ENCODE measurements at places on chromosomes 1 and 21.

DNA sequence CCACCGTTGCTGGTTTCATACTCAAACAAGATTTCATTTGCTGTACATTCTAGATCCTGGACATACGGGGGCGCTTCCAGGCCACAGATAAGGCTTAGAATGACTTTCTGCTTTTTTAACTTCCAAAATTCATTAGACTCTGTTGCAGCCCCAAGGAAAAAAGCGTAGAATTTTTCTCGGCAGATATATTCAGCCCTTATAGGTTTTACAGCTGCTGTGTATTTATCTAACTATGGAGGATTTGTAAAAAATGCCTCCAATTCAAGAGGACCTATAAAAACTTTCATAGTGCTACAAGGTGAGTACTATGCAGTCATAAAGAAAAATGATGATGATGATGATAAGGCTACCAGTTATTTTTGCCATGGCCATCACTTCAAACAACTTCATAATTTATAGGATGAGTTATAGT lies 51.6 kb downstream of the SLC30A10 start:
- H3K36me3 ChIP-seq = no peaks in the 10 kb centered on the region
- no peaks in the 10 kb centered on the region for H3K4me1 ChIP-seq
- H3K27ac ChIP-seq = no peak overlapping the region
- H3K27me3 ChIP-seq = no peaks in the 10 kb centered on the region
- DNase-seq = peak; percentile 67

DNA sequence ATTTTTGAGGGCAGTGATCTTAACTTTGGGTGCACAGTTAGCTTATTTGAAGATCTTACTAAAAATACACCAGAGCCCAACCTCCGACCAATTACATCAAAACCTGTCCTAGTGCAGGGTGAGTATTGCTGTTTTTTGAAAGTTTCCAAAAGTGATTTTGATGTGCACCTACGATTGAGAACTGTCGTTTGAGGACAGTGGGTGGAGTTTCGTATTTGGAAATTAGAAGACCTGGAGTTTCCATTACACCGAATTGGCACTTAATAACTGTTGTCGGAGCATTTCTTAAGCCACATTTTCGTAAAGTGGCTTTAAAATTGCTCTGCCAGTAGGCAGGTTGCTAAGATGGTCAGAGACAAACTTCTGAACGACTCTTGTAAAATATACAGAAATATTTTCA lies 1.1 kb downstream of the SOD1 start:
- H3K27ac ChIP-seq = peak overlapping the region; percentile 71
- no peaks in the 10 kb centered on the region for H3K27me3 ChIP-seq
- no peak for DNase-seq
- H3K4me3 ChIP-seq = peak overlapping the region; percentile 97
- peaks cover 25% of the 10 kb centered on the region for H3K36me3 ChIP-seq
- H3K4me1 ChIP-seq = peaks cover 55% of the 10 kb centered on the region

DNA sequence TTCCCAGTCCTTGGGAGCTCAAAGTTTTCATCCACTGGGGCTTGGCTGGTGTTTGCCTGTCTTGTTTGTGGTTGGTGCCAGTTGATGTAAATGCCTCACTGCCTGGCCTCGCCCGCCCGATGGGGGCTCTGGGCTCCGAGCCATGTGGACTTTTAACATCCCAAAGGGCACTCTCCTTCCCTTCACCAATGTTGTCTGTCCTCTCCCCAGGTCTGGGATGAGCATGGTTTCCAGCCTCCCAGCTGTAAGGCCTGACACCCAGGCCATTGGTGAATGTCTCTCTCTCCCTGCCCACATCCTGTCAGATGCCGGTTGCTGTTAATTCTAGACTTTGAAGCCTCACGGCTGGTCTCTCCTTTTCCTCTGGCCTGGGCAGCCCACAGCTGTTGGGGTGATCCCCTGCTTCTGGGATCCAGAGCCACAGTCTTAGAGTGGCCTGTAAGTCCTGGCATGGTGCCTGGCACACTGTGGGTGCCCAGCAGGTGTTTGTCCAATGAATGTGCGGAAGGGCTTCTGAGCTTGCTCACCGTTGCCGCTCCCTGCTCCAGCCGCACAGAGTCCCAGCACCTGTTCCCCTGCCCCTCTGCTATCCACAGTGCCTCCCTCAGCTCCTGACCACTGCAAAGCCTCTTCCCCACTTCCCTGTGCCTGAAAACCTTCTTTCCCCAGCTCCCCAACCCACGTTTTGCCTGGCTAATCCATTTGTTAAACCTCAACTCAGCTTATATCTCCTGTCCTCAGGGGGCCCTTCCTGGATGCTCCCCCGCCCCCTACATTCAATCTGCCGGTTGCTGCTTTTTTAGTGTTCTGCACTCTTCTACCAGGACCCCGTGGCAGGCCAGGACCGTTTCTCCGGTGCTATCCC lies 3.3 kb upstream of the C1orf174 start:
- peaks cover under 1% of the 10 kb centered on the region for H3K36me3 ChIP-seq
- H3K4me3 ChIP-seq = no peak overlapping the region
- H3K27ac ChIP-seq = peak overlapping the region; percentile 93
- peaks cover 84% of the 10 kb centered on the region for H3K4me1 ChIP-seq
- H3K27me3 ChIP-seq = no peaks in the 10 kb centered on the region

DNA sequence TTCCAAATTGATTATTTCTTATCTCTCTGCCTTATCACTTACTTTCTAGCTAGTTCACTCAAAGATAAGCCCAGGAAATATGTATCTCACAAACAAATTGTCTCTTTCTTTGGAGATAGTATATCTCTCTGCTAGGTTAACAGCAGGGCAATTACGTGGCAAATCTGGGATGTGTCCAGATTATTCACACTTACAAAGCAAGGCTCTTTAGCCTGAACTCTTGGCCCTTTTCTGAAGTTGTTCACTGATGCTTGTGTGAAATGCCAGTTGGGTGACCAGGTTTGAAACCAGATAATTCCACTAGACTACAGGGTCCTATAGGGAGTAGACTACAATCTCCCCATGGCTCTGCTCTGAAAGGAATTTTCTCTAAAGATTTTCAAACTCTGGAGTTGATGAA lies 30.8 kb upstream of the FAM78B start:
- no peaks in the 10 kb centered on the region for H3K27me3 ChIP-seq
- no peaks in the 10 kb centered on the region for H3K4me1 ChIP-seq
- no peak overlapping the region for H3K4me3 ChIP-seq
- no peaks in the 10 kb centered on the region for H3K36me3 ChIP-seq
- no peak overlapping the region for H3K27ac ChIP-seq
- DNase-seq = no peak

- no peaks in the 10 kb centered on the region for H3K4me1 ChIP-seq
- no peak for DNase-seq
- no peaks in the 10 kb centered on the region for H3K27me3 ChIP-seq
- no peak overlapping the region for H3K4me3 ChIP-seq
- H3K36me3 ChIP-seq = no peaks in the 10 kb centered on the region
Measured at GRCh38 chr1:64624808-64625207, 120.1 kb upstream of the RAVER2 start.

DNA sequence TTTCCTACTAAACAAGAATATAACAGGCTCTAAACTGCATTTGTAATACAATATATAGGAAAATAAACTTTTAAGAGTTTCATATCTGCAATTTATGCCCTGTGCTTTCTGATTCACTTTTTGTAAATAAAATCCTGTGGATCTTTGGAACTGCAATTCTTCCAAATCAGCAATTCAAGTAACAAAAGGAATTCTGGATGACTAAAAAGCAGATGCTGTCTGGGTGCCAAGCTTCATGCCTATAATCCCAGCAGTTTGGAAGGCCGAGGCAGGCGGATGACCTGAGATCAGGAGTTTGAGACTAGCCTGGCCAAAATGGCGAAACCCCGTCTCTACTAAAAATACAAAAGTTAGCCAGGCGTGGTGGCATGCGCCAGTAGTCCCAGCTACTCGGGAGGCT lies 6.3 kb downstream of the NME7 start:
- DNase-seq = no peak
- no peak overlapping the region for H3K4me3 ChIP-seq
- H3K36me3 ChIP-seq = no peaks in the 10 kb centered on the region
- H3K4me1 ChIP-seq = no peaks in the 10 kb centered on the region

DNA sequence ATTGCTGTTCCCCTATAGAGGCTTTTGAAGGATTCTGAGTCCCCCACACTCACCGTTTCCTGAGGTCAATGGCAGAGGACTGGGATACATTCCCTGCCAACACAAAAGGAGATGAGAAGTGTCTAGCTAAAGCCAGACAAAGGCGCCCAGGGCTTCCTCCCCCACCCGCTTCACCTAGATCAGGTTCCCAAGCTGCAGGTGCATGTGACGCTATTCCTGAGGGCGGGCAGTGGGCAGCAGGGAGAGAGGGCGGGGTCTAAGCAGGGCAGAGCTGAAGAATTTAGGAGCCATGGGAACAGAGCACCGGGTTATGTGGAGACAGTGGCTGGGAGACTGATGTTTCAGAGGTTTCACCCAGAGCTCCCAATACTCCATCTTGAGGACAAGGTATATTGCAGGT lies 6.0 kb upstream of the ARHGEF2 start:
- no peaks in the 10 kb centered on the region for H3K36me3 ChIP-seq
- 0 out of 2 replicates have a peak overlapping the region, but pooled peaks have one; percentile 33 for H3K4me3 ChIP-seq
- H3K27ac ChIP-seq = peak overlapping the region; percentile 96
- H3K4me1 ChIP-seq = peaks cover 60% of the 10 kb centered on the region

DNA sequence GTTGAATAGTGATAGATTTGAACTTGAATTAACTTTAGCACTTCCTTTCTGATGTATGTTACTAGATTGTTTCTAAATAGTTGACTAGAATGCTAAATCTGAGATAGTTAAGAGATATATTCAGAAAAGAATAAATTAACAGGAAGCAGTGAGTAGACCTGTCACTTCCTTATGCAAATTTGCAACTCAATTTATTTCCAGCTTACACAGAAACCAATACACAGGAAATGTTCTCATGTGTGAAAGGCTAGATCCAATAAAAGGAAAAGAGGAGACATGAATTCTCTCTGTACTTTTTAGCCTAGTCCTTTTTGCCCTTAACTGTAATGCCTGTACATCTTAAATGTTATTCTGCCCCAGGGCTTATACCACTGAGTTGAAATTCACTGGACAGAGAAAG lies 522.3 kb downstream of the COL11A1 start:
- H3K27me3 ChIP-seq = no peaks in the 10 kb centered on the region
- DNase-seq = no peak
- no peaks in the 10 kb centered on the region for H3K4me1 ChIP-seq
- H3K36me3 ChIP-seq = no peaks in the 10 kb centered on the region
- no peak overlapping the region for H3K4me3 ChIP-seq

GRCh38 chr1:29498126-29499103 lies 262.1 kb downstream of the PTPRU start:
- H3K27ac ChIP-seq = no peak overlapping the region
- H3K4me1 ChIP-seq = no peaks in the 10 kb centered on the region
- H3K36me3 ChIP-seq = no peaks in the 10 kb centered on the region
- DNase-seq = no peak
- no peak overlapping the region for H3K4me3 ChIP-seq

GRCh38 chr1:5733596-5733995 lies 258.6 kb downstream of the NPHP4 start:
- no peak for DNase-seq
- H3K4me1 ChIP-seq = no peaks in the 10 kb centered on the region
- H3K36me3 ChIP-seq = no peaks in the 10 kb centered on the region
- no peak overlapping the region for H3K4me3 ChIP-seq
- H3K27me3 ChIP-seq = no peaks in the 10 kb centered on the region
- H3K27ac ChIP-seq = no peak overlapping the region

DNA sequence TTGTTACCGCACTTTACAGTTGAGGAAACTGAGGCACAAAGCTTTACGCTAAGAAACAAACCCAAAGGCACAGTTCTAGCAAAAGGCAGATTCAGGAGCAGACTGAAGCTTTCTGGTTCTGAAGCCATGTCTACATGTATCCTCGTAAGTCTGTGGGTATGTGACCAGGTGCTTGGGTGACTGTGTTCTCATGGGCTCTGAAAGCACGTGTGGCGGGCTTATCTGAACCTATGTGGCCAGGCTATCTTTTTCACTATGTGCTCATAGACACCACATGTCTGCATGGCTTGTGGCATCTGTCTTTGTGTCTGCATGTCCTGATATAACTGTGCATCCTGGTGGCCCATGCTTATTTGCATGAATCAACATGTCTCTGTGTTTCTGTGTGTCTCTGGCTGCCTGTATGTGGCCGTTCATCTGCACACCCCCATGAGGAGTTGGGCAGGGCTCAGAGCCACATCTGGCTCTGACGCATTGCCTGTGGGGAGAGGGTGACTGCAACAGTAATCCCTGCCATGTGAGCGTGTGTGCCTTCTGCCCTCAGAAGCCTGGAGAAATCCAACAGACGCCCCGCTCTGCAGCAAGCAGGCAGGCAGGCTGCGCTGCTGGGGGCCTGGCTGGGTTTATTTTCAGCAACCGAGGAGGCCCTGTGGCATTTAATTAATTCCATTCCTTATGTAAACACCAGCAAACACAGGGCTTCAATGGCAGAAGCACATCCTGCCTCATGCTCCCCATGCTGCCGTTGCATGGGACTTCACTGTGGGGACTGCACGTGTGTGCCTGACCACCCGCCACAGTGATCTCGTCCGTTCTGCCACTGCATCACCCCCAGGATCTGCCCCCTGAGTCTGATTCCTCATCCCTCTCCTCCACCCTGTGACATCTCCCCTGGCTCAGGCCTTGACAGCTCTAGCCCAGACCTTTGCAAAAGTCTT lies 115.4 kb downstream of the TRABD2B start:
- no peak overlapping the region for H3K4me3 ChIP-seq
- no peaks in the 10 kb centered on the region for H3K27me3 ChIP-seq
- no peaks in the 10 kb centered on the region for H3K36me3 ChIP-seq
- no peaks in the 10 kb centered on the region for H3K4me1 ChIP-seq

DNA sequence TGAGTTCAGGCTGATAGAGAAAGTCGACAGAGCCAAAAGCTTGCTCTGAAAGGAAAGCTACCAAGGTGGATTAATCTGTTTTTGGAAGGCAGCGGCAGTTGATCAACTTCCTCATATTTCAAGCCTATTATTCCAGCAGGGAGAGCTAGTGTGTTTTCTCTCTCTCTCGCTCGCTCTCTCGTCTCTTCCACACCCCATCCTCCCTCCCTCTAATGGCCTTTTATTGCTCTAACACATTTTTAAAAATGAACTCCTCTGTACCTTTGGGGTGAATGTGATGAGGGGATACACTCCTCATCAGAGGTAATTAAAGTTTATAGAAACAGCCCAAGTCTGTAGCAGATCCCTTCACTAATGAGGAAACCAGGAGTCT lies 126.4 kb downstream of the CLIC6 start:
- H3K27ac ChIP-seq = no peak overlapping the region
- H3K36me3 ChIP-seq = peaks cover 4% of the 10 kb centered on the region
- H3K4me3 ChIP-seq = no peak overlapping the region
- H3K4me1 ChIP-seq = no peaks in the 10 kb centered on the region
- no peaks in the 10 kb centered on the region for H3K27me3 ChIP-seq
- no peak for DNase-seq

- no peak overlapping the region for H3K4me3 ChIP-seq
- no peaks in the 10 kb centered on the region for H3K4me1 ChIP-seq
- no peak for DNase-seq
- no peaks in the 10 kb centered on the region for H3K36me3 ChIP-seq
- no peak overlapping the region for H3K27ac ChIP-seq
Measured at GRCh38 chr1:187873126-187873525, 1044.4 kb downstream of the PLA2G4A start.

- H3K27ac ChIP-seq = no peak overlapping the region
- peaks cover 55% of the 10 kb centered on the region for H3K36me3 ChIP-seq
- H3K27me3 ChIP-seq = no peaks in the 10 kb centered on the region
- no peak for DNase-seq
Measured at GRCh38 chr21:46366091-46366490, 42.1 kb downstream of the PCNT start.

GRCh38 chr1:158149175-158149574 lies 31.5 kb upstream of the CD1D start:
- H3K36me3 ChIP-seq = no peaks in the 10 kb centered on the region
- peak overlapping the region; percentile 57 for H3K4me3 ChIP-seq
- H3K27ac ChIP-seq = no peak overlapping the region
- H3K4me1 ChIP-seq = peaks cover 16% of the 10 kb centered on the region
